Right ventricle myocardium superior (tissue), 1 donor: ENCODE measurements at places on chromosomes 1 and 21.

- no peak for DNase-seq
Observed at GRCh38 chr1:197954718-197955418, 37.7 kb downstream of the LHX9 start.

DNA sequence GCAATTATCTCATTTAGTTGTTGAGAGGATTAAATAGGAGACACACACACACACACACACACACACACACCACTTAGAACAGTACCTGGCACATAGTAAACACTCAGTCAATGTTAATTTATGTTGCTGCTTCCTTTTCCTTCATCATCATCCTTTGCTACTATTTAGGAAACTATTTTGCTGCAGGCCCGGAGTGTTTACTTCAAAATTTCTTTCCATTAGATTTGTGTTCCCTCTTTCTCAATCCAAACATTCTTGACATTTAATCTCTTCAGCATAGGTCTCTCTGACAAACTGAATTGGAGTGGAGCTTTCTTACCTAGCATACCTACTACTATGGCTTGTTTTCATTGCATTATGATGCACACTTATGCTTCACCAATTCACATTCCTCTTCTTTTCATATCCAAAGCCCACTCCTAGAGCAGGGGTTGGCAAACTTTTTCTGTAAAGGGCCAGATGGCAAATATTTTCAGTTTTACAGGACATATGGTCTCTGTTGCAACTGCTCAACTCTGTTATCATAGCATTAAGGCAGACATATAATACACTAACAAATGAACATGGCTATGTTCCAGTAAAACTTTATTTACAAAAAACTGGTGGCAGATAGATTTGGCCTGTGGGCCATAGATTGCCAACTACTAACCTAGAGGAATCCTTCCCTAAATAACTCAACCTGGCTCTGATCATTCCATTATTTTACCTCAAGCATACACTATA, 49.5 kb downstream of the SCMH1 start:
- DNase-seq, result no peak

GRCh38 chr1:117009132-117009531, 7.6 kb downstream of the CD101 start:
- no peak for DNase-seq

- DNase-seq, result no peak
Observed at GRCh38 chr1:118104951-118105350, 80.1 kb downstream of the SPAG17 start.

DNA sequence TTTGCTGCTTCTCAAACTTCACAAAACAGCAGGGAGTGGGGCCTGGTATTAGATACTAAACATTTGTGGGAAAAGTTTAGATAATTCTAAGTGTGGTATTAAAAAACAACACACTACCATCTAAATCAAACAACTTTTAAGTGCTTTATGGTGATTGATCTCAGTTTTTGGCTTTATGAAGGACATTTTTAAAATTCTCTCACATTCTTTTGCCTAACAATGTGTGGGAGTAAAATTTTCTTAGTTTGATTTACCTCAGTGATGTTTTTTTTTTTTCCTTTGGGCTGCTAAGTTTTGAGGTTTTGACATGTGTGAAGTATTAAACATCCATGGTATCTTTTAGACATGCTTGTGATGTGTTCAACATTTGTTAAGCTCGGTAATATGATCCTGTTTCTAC, 116.2 kb downstream of the DISP1 start:
- no peak for DNase-seq
